Heart left ventricle (tissue), 16 donors: ENCODE measurements at places on chromosomes 13 and 19. TPM values are rescaled to one million over a fixed set of nuclear protein-coding genes. Genes with fewer than 3 reads are reported as not detected.

The ASPDH gene
- not detected for polyA plus RNA-seq

The MTUS2 gene
- 75.0 TPM for polyA plus RNA-seq

The ZNF223 gene
- polyA plus RNA-seq = 2.6 TPM

The SMAD9 gene
- 0.91 TPM for polyA plus RNA-seq

The RELB gene
- polyA plus RNA-seq = 15.0 TPM

The NXNL1 gene
- not detected for polyA plus RNA-seq

The IGFL1 gene
- not detected for polyA plus RNA-seq

The SERTAD1 gene
- polyA plus RNA-seq = 10.2 TPM

The COX7A1 gene
- 2,188 TPM for polyA plus RNA-seq

The ZNF416 gene
- polyA plus RNA-seq = 3.8 TPM

The PEX11G gene
- polyA plus RNA-seq = 3.4 TPM

The SIGLEC9 gene
- polyA plus RNA-seq = 2.0 TPM

The TUBA3C gene
- not detected for polyA plus RNA-seq

The ATXN8OS gene
- polyA plus RNA-seq = not detected

The FBXO27 gene
- 8.6 TPM for polyA plus RNA-seq

The ZNF320 gene
- 10.7 TPM for polyA plus RNA-seq

The ELF1 gene
- 19.4 TPM for polyA plus RNA-seq

The NALCN gene
- 1.9 TPM for polyA plus RNA-seq

The ZNF616 gene
- 1.7 TPM for polyA plus RNA-seq

The LILRB3 gene
- 1.3 TPM for polyA plus RNA-seq

The CNN1 gene
- 426 TPM for polyA plus RNA-seq

The DAND5 gene
- 1.4 TPM for polyA plus RNA-seq

The CARD8 gene
- 22.6 TPM for polyA plus RNA-seq

The CPB2 gene
- polyA plus RNA-seq = not detected

The CLDN10 gene
- polyA plus RNA-seq = 0.12 TPM

The INSL3 gene
- not detected for polyA plus RNA-seq

The STOML3 gene
- polyA plus RNA-seq = not detected

The SEMA6B gene
- 6.0 TPM for polyA plus RNA-seq

The ZNF845 gene
- polyA plus RNA-seq = 1.5 TPM

The ZNF607 gene
- polyA plus RNA-seq = 3.0 TPM

The ZNF614 gene
- polyA plus RNA-seq = 2.1 TPM

The METTL21C gene
- polyA plus RNA-seq = not detected

The AP2S1 gene
- polyA plus RNA-seq = 85.8 TPM

The TNNT1 gene
- 23.8 TPM for polyA plus RNA-seq

The RAP2A gene
- polyA plus RNA-seq = 14.5 TPM

The SHISA2 gene
- polyA plus RNA-seq = 0.08 TPM

The URAD gene
- polyA plus RNA-seq = not detected

The ANGPTL8 gene
- 10.2 TPM for polyA plus RNA-seq

The ZNF222 gene
- polyA plus RNA-seq = 2.1 TPM

The SIGLEC14 gene
- polyA plus RNA-seq = 0.27 TPM

The FDX2 gene
- 37.3 TPM for polyA plus RNA-seq

The EDNRB gene
- 15.3 TPM for polyA plus RNA-seq

The KCTD15 gene
- 6.8 TPM for polyA plus RNA-seq

The NTF4 gene
- polyA plus RNA-seq = not detected

The ZNF737 gene
- 3.5 TPM for polyA plus RNA-seq

The TGFB1 gene
- 24.0 TPM for polyA plus RNA-seq

The ACTMAP gene
- 4.5 TPM for polyA plus RNA-seq

The ADAMTSL5 gene
- polyA plus RNA-seq = 25.5 TPM

The ZNF473 gene
- 2.6 TPM for polyA plus RNA-seq

The PLK5 gene
- 0.30 TPM for polyA plus RNA-seq

The DHDH gene
- 0.15 TPM for polyA plus RNA-seq

The FCHO1 gene
- 0.34 TPM for polyA plus RNA-seq
